ENCODE measurements at places on chromosomes 16 and 17. TPM values are rescaled to one million over a fixed set of nuclear protein-coding genes. Genes with fewer than 3 reads are reported as not detected.

DNA sequence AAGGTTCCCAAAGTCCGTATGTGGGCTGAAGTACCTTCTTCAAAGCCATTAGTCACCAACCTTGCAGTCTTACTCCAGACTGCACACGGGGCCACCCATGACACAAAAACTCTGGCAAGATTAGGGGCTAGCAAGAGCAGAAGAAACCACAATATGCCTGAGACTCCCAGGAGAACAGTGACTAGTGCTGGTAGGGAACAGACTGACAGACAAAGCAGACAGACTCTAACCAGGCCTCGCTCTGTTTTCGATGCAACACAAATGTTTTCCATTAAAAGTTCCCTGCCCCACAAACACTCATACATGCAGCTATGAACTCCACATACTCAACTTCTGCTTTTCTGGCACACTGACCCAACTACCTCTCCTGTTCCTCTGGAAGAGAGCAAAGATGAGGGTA, 102.2 kb downstream of the HIC1 start:
- no peak overlapping the region for H3K4me3 ChIP-seq
- DNase-seq, result no peak
- peaks cover 17% of the 10 kb centered on the region for H3K36me3 ChIP-seq
- no peaks in the 10 kb centered on the region for H3K4me1 ChIP-seq

DNA sequence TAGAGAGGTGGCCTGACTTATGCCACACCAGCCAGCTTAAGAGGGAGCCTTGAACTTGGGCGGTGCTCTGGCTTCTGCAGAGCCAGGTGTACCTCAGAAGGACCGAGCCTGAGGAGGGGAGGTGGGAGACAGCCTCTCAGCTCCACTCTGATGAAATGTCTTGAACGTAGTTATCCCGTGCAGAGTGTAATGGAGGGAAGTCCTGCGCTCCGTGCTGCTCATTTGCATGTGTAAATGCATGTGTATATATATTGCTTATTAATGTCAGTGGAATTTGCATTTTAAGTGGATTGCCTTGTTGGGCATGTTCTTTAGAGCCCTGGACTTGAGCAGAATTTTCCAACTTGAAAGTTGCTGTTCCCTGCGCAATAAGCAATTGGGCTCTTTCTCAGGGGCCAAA, 264.9 kb upstream of the SDK2 start:
- H3K4me3 ChIP-seq, result no peak overlapping the region
- no peaks in the 10 kb centered on the region for H3K27me3 ChIP-seq
- no peaks in the 10 kb centered on the region for H3K36me3 ChIP-seq
- no peak for DNase-seq
- H3K27ac ChIP-seq, result no peak overlapping the region

DNA sequence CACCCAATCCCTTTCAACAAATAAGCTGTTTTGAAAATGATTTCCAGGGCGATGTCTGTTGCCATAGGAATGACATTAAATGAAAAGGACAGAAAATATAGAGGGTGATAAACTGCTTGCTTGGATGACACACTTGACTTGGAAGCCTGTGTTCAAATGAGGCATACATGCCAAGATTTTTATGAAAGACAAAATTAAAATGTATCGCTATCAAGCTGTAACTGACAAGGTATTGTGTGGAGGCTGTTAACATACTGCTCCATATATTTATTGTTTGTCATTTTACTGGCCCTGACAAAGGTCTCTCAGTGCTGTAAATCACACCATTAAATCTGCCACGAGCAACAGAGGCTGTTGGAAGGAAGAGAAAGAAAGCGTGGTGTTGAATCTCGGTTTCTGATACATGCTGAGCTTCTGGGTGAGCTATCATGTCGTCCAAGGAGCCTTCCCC, 456.2 kb upstream of the SALL1 start:
- H3K27me3 ChIP-seq, result no peaks in the 10 kb centered on the region
- H3K4me1 ChIP-seq, result no peaks in the 10 kb centered on the region
- no peak overlapping the region for H3K27ac ChIP-seq
- DNase-seq, result no peak
- H3K36me3 ChIP-seq, result no peaks in the 10 kb centered on the region

DNA sequence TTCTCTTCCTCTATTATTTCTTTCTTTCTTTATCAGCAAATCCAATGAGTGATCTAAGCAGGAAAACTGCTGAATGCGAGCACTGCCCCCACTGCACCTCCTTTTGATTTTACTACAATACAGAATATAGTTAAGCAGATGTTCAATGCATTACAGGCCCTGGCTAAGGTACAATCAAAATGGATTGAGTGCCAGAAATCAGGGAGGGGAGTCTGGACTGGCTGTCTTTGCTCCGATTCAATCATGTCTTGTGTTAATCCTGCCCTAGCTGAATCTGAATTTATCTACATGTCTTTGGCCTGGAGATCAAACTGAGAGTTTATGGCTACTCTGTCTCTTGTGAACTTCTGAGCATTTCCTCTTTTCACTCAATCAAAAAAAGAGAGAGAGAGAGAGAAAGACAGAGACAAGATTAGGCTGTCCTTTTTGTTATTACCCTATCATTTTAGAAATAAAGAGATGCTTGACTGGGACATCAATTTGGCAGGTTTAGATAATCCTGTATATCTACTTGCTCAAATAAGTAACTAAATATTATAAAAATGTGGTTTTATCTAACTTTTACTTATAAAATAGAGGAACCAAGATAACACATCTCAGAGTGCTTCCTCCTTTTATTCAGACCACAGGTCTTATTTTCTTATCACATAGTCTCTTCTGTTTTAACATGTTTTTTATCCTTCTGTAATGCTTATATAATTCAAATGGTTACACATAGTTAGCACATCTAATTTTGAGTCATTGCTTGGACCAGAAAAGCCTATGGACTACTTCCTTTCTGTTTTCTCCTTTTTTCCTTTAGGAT, 656.2 kb downstream of the KCNJ2 start:
- H3K36me3 ChIP-seq, result no peaks in the 10 kb centered on the region
- H3K4me1 ChIP-seq, result no peaks in the 10 kb centered on the region
- H3K27me3 ChIP-seq, result no peaks in the 10 kb centered on the region

GRCh38 chr17:19646788-19647696, 1.5 kb upstream of the ALDH3A2 start:
- peaks cover 3% of the 10 kb centered on the region for H3K4me1 ChIP-seq
- peak overlapping the region; percentile 95 for H3K27ac ChIP-seq
- no peak overlapping the region for H3K4me3 ChIP-seq
- H3K27me3 ChIP-seq, result no peaks in the 10 kb centered on the region
- H3K36me3 ChIP-seq, result no peaks in the 10 kb centered on the region

CD7 gene
- 15.4 TPM for total RNA-seq

- no peaks in the 10 kb centered on the region for H3K36me3 ChIP-seq
- no peak overlapping the region for H3K4me3 ChIP-seq
- no peak for DNase-seq
- H3K27me3 ChIP-seq, result no peaks in the 10 kb centered on the region
- no peaks in the 10 kb centered on the region for H3K4me1 ChIP-seq
These were observed 834.3 kb upstream of the CDH8 start for GRCh38 chr16:62870554-62870953.

DNA sequence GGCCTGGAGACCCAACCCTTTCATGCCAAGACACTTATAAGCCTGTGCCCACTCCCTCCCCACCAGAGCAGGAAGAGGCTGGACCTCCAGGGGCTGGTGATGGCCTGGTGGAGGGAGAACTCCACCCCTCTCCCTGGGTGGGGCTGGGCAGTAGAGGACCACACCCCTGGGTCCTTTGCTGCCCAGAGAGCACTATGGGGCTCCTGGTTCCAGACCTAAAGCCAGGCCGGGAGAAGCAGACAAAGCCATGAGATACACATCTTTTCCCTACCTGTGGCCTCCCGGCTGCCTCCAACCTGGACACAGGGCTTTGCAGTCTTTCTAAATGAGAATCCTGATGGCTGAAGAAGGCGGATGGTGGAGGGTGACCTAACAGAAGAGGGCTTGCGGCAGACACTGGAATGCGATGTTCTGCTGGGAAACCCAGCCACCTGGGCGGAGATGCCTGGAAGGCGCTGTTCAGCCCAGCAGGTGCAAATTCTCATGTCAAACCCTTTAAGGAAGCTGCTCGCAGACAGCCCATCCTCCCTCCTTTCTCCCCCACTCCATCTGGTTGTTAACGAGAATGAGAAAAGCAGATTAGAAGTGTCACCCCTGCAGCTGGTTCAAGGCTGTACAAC, 43.9 kb upstream of the KIFC3 start:
- H3K27me3 ChIP-seq, result no peaks in the 10 kb centered on the region
- no peaks in the 10 kb centered on the region for H3K36me3 ChIP-seq
- no peak overlapping the region for H3K4me3 ChIP-seq
- H3K27ac ChIP-seq, result no peak overlapping the region

TK2 gene
- total RNA-seq, result 28.5 TPM

PER1 gene
- 143 TPM for total RNA-seq

- H3K27me3 ChIP-seq, result no peaks in the 10 kb centered on the region
- H3K36me3 ChIP-seq, result no peaks in the 10 kb centered on the region
- DNase-seq, result no peak
- H3K4me1 ChIP-seq, result no peaks in the 10 kb centered on the region
These were observed 60.9 kb downstream of the CACNG1 start for GRCh38 chr17:67105213-67105612.

DNA sequence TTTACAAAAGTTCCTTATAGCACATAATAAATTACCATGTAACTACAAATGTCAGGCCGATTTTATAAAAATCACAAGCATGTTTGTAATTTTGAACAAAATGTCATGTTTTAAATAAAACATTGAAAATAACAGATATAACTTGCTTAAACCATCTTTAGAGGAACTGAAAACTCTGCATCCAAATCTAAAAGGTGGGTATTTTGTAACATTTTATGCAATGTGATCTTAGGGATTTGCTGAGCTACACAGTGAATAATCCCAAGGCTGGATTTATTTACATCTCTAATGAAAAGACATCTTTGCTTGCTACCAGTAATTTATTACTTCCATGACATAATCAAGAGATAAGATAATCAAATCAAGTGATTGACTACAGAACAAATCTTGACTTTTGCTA, 47.5 kb downstream of the N4BP1 start:
- no peak for DNase-seq
- peaks cover 13% of the 10 kb centered on the region for H3K36me3 ChIP-seq
- H3K27me3 ChIP-seq, result no peaks in the 10 kb centered on the region

TPSB2 gene
- total RNA-seq, result 65.2 TPM

KRT25 gene
- total RNA-seq, result not detected

MLKL gene
- total RNA-seq, result 13.7 TPM

KCNJ18 gene
- not detected for total RNA-seq

CD79B gene
- 4.4 TPM for total RNA-seq

DNA sequence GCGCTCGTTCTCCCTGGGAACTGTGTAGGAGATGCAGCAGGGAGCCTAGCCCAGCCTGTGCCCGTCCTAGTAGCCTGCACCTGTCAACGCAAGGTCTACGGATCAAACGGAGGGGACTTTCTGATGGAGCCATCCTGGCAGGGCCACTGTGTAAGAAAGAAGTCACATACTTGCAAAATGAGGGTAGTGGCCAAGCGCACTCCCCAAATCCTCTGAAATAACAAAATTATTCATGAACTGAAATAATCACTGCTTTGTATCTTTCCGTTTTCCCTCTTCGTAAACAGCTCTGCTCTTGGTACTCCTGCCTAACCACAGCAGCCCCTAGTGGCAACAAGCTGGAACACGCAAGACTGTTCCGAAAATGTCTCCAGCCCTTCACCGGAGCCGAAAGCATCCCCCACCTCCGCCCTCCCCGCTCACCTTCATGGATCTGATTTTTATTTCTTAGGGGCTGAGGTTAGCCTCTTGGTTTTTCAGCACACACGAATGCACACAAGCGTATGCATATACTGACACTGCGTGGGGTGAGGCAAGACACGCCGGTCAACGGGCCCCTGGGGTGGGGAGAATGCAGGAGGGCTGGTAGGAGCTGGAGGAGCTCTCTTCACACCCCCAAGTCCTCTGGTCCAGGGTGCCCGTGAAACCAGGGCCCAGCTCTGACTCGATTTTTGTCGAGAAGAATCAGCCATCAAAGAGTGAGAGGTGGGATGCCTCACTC, 100.8 kb downstream of the ABCC12 start:
- no peaks in the 10 kb centered on the region for H3K36me3 ChIP-seq
- no peaks in the 10 kb centered on the region for H3K4me1 ChIP-seq
- DNase-seq, result no peak
- H3K27ac ChIP-seq, result no peak overlapping the region
- no peak overlapping the region for H3K4me3 ChIP-seq
- no peaks in the 10 kb centered on the region for H3K27me3 ChIP-seq
